ENCODE measurements at places on chromosomes 12 and 14. TPM values are rescaled to one million over a fixed set of nuclear protein-coding genes. Genes with fewer than 3 reads are reported as not detected.

KERA gene
- total RNA-seq, result not detected

NANOG gene
- not detected for total RNA-seq

MYF6 gene
- not detected for total RNA-seq

PKP2 gene
- not detected for total RNA-seq

FERMT2 gene
- total RNA-seq, result 65.1 TPM

TAS2R10 gene
- 1.3 TPM for total RNA-seq

SLC7A8 gene
- 15.8 TPM for total RNA-seq

RALGAPA1 gene
- total RNA-seq, result 27.4 TPM

PTPRR gene
- total RNA-seq, result not detected

HOXC5 gene
- 0.16 TPM for total RNA-seq

PLEKHD1 gene
- under 0.01 TPM for total RNA-seq

FOXN4 gene
- total RNA-seq, result not detected

EMP1 gene
- total RNA-seq, result 71.4 TPM

FITM1 gene
- total RNA-seq, result 0.16 TPM

A2M gene
- 10.1 TPM for total RNA-seq

DYRK2 gene
- 46.5 TPM for total RNA-seq

NINJ2 gene
- total RNA-seq, result 3.0 TPM

SERPINA12 gene
- not detected for total RNA-seq

SLC25A47 gene
- total RNA-seq, result not detected

OSGEP gene
- total RNA-seq, result 26.3 TPM

KIAA0586 gene
- 11.0 TPM for total RNA-seq

DPF3 gene
- total RNA-seq, result 8.1 TPM

BICD1 gene
- 6.5 TPM for total RNA-seq

IPO8 gene
- 50.2 TPM for total RNA-seq

AMDHD1 gene
- total RNA-seq, result 0.09 TPM

GXYLT1 gene
- 4.7 TPM for total RNA-seq

PIK3C2G gene
- not detected for total RNA-seq

NEUROD4 gene
- total RNA-seq, result not detected

PCK2 gene
- 14.5 TPM for total RNA-seq

TAS2R20 gene
- total RNA-seq, result 1.6 TPM

KLRC2 gene
- 0.43 TPM for total RNA-seq

TAS2R50 gene
- total RNA-seq, result 1.7 TPM

PIWIL1 gene
- not detected for total RNA-seq

PNN gene
- 13.7 TPM for total RNA-seq

CLEC2D gene
- total RNA-seq, result 1.7 TPM

KRT6C gene
- not detected for total RNA-seq

GPATCH2L gene
- total RNA-seq, result 64.7 TPM

ACOT4 gene
- 0.32 TPM for total RNA-seq

DHRS4L2 gene
- total RNA-seq, result 26.6 TPM

PRB2 gene
- not detected for total RNA-seq

SMCO2 gene
- total RNA-seq, result not detected

MYH6 gene
- not detected for total RNA-seq

KRT6A gene
- 2.5 TPM for total RNA-seq

TAS2R8 gene
- not detected for total RNA-seq

COX8C gene
- total RNA-seq, result not detected

ACTR6 gene
- 8.8 TPM for total RNA-seq

RAPGEF3 gene
- total RNA-seq, result 7.0 TPM

FGD4 gene
- total RNA-seq, result 5.2 TPM

IAPP gene
- not detected for total RNA-seq

Measured in bronchial smooth muscle cell (primary cell).